ENCODE measurements at places on chromosomes 13 and 19. TPM values are rescaled to one million over a fixed set of nuclear protein-coding genes. Genes with fewer than 3 reads are reported as not detected.

CEBPA gene
- polyA plus RNA-seq: not detected

DNA sequence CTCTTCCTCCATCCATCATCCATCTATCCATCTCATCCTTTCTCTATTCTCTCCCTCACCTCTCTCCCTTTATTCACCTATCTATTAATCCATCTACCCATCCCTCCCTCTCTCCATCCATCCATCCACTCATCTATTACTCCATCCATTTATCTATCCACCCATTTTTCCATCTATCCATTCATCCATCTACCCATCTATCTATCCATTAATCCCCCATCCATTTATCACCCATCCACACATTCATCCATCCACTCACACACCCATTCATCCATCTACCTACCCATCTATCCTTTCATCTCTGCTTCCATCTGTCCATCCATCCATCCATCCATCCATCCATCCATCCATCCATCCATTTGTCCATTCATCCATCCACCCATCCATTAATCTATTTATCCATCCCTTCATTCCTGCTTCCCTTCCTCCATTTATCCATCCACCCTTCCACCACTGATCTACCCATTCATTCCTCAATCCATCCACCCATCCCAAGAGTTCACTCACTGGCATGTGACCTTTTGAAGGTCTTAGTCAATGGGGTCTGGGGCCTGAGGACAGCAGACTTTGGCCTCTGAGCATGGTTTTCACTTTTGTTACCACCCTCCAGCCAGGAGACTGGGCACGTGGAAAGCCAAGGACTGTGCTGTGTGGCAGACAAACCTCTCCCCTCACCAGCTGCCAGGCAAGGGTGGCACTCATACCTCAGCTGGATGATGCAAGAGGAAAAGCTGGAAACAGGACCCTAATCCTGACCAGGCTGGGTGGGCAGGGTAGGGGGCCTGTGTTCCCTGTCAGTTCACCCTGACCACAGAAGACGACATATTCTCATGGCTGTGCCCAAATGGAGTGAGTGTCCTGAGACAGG lies 126.7 kb downstream of the URI1 start:
- DNase-seq: no peak

GRCh38 chr13:23966221-23966690 lies 69.0 kb upstream of the C1QTNF9B start:
- no peak for DNase-seq

- no peak for DNase-seq
These were observed 819.2 kb downstream of the UQCRFS1 start for GRCh38 chr19:28393574-28394336.

- no peak for DNase-seq
These were observed 69.7 kb downstream of the RASA3 start for GRCh38 chr13:114062754-114063153.

All from naive B cell (primary cell).